Muscle of arm (tissue), 14 donors: ENCODE measurements at places on chromosomes 12 and 14. TPM values are rescaled to one million over a fixed set of nuclear protein-coding genes. Genes with fewer than 3 reads are reported as not detected.

GRCh38 chr12:93587611-93588010 lies 15.1 kb downstream of the SOCS2 start:
- DNase-seq: no peak

TEX52 gene
- 0.28 TPM for polyA plus RNA-seq

DNA sequence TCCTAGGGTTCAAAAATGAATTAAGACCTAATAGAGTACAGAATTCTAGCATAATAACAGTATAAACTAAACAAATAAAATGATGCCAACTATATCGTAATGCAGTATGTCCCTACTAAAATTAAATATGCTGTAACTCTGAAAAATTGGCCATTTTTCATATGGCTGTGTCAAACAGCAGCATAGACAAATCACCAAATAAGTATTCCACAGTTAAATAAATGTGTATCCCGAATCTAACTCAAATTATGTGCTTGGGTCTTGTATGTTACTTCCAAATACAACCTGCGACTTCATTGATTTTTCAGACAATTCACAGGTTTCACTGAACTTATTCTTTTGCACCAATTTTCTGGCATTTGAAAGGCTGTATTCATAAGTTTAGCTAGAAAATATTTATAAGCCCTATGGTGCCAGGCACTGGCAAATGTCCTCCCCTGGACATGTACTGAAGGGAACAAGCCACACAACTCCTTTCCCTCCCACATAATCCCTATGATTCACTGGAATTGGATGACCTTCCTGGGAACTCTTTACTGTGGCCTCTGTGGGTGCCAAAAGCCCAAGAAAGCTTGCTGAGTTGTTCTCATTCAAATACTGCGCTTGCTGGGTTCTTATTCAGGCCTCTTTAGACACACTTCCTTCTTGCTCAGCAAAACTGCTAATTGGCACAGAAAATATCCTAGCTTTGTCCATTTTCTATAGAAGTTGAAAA lies 108.8 kb downstream of the KITLG start:
- DNase-seq: peak; percentile 52

DNA sequence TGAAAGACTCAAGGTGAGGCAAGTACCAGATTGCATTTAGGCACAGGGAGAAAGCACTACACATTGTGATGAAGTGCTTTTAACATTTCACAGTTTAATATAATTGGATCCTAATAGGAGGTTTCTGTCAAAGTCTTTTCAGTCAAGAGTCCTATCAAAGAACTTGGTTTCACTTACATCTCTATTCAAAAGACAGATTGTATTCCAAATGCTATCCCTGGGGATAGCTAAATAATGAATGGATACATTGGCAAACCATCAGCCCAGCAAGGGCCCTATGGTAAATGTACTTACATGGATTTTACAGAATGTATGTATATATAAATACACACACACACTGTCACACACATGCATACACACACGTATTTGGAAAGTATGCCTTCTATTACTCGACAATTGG lies 655.5 kb upstream of the FLRT2 start:
- no peak for DNase-seq

TBX3 gene
- polyA plus RNA-seq: 30.0 TPM

TAS2R8 gene
- not detected for polyA plus RNA-seq

TMX1 gene
- polyA plus RNA-seq: 31.7 TPM

GRCh38 chr14:63164108-63164683 lies 40.0 kb upstream of the RHOJ start:
- no peak for DNase-seq

DBX2 gene
- 0.21 TPM for polyA plus RNA-seq

GRCh38 chr12:87272851-87273250 lies 756.4 kb downstream of the C12orf50 start:
- DNase-seq: peak; percentile 33

LUM gene
- polyA plus RNA-seq: 1,257 TPM

FAM222A gene
- polyA plus RNA-seq: 8.4 TPM

- peak; percentile 56 for DNase-seq
Measured at GRCh38 chr12:8609061-8609570, 3.5 kb downstream of the AICDA start.

FUT8 gene
- polyA plus RNA-seq: 14.3 TPM

SLC17A8 gene
- 0.13 TPM for polyA plus RNA-seq

SCYL2 gene
- not detected for polyA plus RNA-seq

GRCh38 chr12:102169922-102170621 lies 27.6 kb downstream of the PMCH start:
- DNase-seq: peak; percentile 39

DNA sequence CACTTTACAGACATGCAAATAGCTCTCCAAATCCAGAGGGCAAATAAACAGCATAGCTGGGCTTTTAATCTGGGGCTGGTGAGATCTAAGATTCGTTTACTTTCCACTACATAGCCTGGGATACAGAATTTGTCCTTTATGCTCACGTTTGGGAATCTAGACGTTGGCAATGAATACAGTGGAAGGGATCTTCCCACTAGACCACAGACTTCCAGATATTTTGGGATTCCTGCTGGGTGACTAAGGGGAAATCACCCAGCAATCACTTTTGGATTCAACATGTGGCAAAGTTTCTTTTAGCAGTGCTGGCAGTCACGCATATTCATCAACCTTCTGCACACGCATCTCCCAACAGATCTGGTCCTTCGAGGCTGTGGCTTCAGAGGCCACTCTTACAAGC lies 23.5 kb downstream of the APPL2 start:
- no peak for DNase-seq

TSHR gene
- polyA plus RNA-seq: not detected

GRCh38 chr14:69712599-69713088 lies 54.3 kb upstream of the SRSF5 start:
- no peak for DNase-seq

- no peak for DNase-seq
Measured at GRCh38 chr12:93287149-93287548, 90.6 kb upstream of the NUDT4 start.

- no peak for DNase-seq
Measured at GRCh38 chr12:9095322-9095721, 20.4 kb downstream of the A2M start.

RPL10L gene
- polyA plus RNA-seq: not detected

DNA sequence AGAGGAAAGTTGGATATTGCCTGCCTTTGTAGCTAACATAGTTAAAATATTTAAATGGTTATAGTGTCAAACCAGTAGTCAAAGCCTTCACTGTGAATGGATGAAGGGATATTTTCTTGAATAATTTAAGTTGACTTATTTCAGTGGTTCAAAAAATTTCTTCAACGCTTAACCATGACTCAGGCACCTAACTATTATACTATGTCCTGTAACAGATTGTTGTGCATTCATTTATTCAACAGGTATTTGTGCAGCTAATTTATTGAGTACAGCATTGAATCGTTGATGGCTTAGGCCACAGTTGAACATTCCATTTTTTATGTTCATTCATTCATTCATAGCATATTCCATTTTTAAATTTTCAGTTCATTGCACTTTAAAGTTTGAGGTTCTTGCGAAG lies 9.2 kb downstream of the HIF1A start:
- DNase-seq: no peak

DNA sequence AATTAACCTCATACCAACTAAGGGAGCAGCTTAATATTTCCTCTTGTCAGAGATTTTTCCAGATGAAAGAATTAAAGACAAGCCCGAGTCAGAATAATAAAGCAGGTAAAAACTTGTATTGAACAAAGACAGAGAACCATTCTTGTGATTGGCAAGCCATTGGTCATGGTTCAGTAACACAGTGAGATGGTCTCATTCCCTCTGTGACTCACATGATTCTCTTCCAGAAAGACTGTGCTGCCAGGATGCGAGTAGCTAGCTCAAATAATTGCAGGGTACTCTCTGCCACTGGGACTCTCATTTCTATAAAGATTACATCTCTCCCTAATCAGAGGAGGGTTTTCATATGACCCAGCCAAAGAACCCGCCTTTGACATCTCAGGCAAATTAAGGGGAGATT lies 179.4 kb downstream of the PHLDA1 start:
- DNase-seq: no peak

RASAL1 gene
- 0.03 TPM for polyA plus RNA-seq

TAS2R30 gene
- polyA plus RNA-seq: not detected

CCDC88C gene
- polyA plus RNA-seq: not detected

CLEC4D gene
- polyA plus RNA-seq: not detected

ASCL1 gene
- not detected for polyA plus RNA-seq

- no peak for DNase-seq
Measured at GRCh38 chr14:96623676-96624484, 121.7 kb downstream of the PAPOLA start.

- no peak for DNase-seq
Measured at GRCh38 chr14:35632271-35632670, 98.3 kb downstream of the INSM2 start.

GRCh38 chr12:46546634-46547273 lies 174.2 kb upstream of the SLC38A2 start:
- DNase-seq: no peak
